ENCODE measurements at places on chromosomes 1 and 21.

GRCh38 chr1:242623119-242623518 lies 98.6 kb upstream of the PLD5 start:
- no peak for DNase-seq

GRCh38 chr1:153380711-153381110 lies 5.3 kb upstream of the S100A12 start:
- DNase-seq, result no peak

GRCh38 chr1:84972377-84972987 lies 24.4 kb downstream of the MCOLN2 start:
- DNase-seq, result no peak

- DNase-seq, result no peak
Measured at GRCh38 chr1:88455621-88456256, 228.3 kb upstream of the PKN2 start.

DNA sequence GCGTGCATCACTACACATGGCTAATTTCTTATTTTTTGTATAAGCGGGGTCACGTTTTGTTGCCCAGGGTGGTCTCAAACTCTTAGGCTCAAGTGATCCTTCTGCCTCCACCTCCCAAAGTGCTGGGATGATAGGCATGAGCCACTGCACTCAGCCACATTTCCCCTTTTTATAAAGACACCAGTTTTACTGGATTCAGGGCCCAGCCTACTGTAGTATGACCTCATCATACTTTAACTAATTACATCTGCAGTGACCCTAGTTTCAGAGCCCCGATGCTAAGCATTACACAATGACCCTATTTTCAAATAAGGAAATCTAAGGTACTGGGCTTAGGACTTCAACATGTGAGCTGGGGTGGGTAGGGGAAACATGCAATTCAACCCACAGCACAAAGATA lies 31.8 kb upstream of the ENAH start:
- DNase-seq, result no peak

GRCh38 chr1:168643152-168643551 lies 66.7 kb downstream of the XCL1 start:
- no peak for DNase-seq

GRCh38 chr1:8396786-8397406 lies 79.0 kb downstream of the SLC45A1 start:
- no peak for DNase-seq

GRCh38 chr1:117208580-117208979 lies 2.1 kb downstream of the VTCN1 start:
- DNase-seq, result no peak

DNA sequence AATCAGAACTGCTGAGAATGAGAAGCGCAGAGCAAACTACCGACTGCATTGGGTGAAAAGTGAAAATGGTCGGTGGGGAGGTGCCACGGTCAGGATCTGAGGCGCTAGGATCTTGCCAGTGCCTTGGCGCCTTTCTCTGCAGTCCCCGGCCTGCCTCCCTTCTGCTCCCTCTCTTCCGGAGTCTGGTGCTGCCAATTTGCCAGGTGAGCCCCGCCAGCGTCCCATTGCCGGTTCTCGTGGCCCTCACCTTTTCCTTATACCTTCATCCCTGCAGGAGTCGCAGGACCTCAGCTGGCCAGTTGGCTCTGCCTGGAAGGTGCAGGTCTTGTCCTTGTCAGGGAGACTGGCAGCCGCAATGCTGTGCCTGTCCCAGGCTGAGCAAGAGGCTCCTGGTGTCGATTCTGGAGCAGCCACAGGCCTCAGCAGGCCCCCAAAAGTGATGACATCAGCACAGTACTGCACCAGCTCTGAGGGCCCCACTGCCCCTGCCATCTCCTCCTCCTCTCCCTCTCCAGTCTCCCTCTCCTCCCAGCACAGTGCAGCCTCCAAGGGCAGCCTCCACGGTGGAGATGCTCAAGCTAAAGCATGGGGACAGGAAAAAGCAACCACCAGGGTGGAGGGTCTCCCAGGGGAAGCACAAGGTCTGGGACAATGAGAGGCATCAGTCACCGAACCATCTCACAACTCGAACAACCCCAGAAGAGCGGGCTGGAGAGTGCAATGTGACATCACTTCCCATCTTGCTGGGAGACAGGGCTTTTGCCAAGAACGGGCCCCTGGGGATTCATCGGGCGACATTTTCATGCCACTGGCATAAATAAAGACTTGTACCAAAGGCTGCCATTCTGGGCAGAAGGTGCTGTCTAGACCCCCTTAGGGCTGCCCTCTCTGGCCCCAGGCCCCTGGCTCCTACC lies 37.1 kb upstream of the H6PD start:
- DNase-seq, result no peak

DNA sequence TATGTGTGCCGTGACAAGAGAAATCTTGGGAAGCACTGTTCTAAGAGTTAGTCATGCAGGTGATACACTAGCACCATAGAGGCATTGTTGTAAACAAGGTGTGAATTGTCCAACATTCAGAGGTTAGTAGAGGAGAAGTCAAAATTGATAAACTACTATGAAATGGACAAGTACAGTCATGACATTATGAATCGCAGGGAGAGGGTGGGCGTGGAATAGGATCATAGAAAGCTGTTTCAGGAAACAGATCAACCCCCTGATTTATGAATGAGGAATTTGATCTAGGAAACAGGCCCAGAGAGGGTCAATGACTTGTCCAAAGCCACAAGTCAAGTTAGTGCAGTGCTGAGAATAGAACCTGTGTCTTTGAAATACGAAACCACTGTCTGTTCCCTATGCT lies 58.5 kb upstream of the LAX1 start:
- no peak for DNase-seq

GRCh38 chr21:34802180-34802899 lies 133.5 kb downstream of the CLIC6 start:
- no peak for DNase-seq

GRCh38 chr1:55444667-55445066 lies 229.5 kb upstream of the USP24 start:
- DNase-seq, result no peak

DNA sequence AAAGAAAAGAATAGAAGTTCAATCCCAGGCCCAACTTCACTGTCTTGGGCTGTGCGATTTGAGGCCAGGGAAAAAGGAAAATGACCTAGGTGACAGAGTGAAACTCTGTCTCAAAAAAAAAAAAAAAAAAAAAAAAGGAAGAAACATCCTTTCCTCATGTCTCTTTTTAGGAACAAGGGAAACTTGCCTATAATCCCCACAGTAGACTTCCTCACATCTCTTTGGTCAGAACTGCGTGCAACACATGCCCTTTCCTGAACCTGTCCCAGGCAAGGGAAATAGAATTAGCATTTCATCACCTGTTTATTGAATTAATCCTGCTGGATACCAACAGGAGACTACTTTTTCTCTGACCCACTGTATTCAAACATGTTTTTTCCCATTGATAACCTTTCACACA lies 2.3 kb downstream of the DCST1 start:
- no peak for DNase-seq

GRCh38 chr21:19981938-19982337 lies 1016.3 kb upstream of the NCAM2 start:
- DNase-seq, result peak; percentile 8

DNA sequence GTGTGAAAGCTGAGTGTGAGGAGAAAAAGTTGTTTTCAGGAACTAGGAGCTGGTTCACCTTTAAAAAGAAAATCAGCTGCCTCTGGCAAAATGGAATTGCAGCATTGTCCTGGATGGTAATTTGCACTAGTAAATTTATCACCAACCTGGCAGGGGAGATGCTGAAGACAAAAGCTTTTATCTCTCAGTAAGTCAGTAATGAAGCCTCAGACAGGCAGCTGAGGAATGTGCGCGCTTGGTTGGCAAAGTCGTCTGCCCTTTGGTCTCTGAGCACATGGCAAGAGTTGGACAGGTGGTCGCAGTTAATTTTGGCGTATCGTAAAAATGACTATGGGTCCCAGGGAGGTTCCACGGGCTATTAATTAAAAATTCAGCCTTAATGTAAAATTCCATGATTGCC lies 131.9 kb downstream of the BACH1 start:
- DNase-seq, result no peak
